Neural progenitor cell (in vitro differentiated cells): ENCODE measurements at places on chromosomes 7 and 10. TPM values are rescaled to one million over a fixed set of nuclear protein-coding genes. Genes with fewer than 3 reads are reported as not detected.

GRCh38 chr10:65952086-65952485 lies 973.8 kb upstream of the LRRTM3 start:
- H3K27me3 ChIP-seq, result no peaks in the 10 kb centered on the region
- H3K4me3 ChIP-seq, result no peak overlapping the region
- no peak overlapping the region for H3K27ac ChIP-seq
- H3K36me3 ChIP-seq, result no peaks in the 10 kb centered on the region
- no peaks in the 10 kb centered on the region for H3K4me1 ChIP-seq
- no peak for DNase-seq

Gene VWA2
- total RNA-seq, result 0.09 TPM in 1 of 2 replicates, not detected in the other

Gene NPY4R2
- total RNA-seq, result not detected in 2 replicates

Gene OPN1SW
- 0.46 TPM in 1 of 2 replicates, not detected in the other for total RNA-seq

GRCh38 chr10:127392351-127393235 lies 156.5 kb upstream of the NPS start:
- H3K27me3 ChIP-seq, result no peaks in the 10 kb centered on the region
- no peak overlapping the region for H3K4me3 ChIP-seq
- no peak for DNase-seq
- no peaks in the 10 kb centered on the region for H3K36me3 ChIP-seq
- H3K27ac ChIP-seq, result no peak overlapping the region

Gene TMEM196
- not detected in 2 replicates for total RNA-seq

Gene CYP3A4
- total RNA-seq, result not detected in 2 replicates

Gene ATOH7
- total RNA-seq, result 0.93 TPM in 1 of 2 replicates, not detected in the other

DNA sequence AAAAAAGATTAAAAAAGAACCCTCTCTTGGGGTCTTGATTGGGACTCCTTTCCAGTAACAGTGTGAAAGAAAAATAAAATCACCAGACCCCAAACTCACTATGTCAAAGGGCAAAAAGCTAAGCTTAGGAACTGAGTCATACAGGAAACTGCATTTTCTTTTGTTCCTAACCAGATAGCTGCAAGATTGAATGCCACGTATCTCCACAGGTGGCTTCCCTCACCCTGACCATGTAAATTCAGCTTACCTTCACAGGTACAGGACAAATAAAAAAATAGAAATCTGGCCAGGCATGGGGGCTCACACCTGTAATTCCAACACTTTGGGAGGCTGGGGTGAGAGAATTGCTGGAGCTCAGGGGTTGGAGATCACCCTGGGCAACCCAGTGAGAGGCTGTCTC lies 32.5 kb upstream of the EIF4H start:
- no peaks in the 10 kb centered on the region for H3K36me3 ChIP-seq
- peaks cover 11% of the 10 kb centered on the region for H3K4me1 ChIP-seq
- no peak overlapping the region for H3K4me3 ChIP-seq
- no peak for DNase-seq

Gene RAPGEF5
- 4.6 and 5.7 TPM in 2 replicates for total RNA-seq

Gene HOXA11
- not detected in 2 replicates for total RNA-seq

DNA sequence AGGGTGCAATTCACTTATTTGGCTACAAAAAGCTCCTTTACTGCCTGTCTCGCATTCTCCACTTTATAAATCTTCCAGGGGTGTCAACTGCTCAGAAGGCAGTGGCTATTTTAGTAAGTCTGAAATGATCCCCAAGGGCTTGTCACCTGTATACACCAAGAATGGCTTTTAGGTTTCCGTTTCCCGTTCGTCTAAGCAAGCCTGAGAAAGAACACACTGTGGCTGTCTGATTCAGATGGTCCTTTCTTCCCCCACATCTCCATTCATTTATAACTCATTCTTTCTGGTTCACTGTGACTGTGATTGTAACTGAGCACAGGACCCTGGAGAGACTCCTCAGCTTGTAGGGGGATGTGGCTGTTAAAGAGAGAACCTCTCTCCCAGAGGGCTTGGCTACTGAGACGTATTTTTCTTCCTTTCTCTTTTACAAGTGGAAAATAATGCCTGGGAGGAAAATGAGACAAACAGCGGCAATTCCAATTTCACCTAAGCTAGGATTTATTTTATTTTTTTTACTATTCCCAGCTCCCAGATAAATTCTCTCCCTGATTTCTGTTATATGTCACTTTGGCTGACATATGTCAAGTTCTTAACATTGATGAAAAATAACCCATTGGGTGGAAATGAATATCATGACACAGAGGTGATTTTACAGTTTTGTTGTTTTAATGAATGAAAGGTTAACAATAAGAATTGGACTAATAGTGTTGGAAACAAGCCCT lies 129.3 kb downstream of the FAM107B start:
- peaks cover 32% of the 10 kb centered on the region for H3K4me1 ChIP-seq
- H3K27me3 ChIP-seq, result no peaks in the 10 kb centered on the region
- H3K4me3 ChIP-seq, result no peak overlapping the region
- DNase-seq, result no peak
- H3K27ac ChIP-seq, result no peak overlapping the region

DNA sequence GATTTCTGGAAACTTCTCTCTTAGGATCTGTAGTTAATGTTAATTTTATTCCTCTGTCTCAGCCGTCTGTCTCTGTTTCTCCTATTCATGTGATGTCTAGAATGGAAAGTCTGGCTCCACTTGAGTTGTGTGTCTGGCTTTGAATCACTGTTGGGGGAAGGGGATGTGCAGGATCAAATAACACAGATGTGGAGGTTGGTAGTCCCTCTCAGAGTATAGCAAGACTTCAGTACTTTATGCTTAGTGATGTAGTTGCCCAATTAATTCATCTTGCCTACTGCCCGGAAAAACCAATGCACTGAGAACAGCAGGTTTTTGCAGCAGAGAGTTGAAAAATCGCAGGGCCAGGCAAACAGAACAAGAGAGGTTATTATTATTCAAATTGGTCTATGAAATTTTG lies 79.2 kb downstream of the PHTF2 start:
- no peak overlapping the region for H3K27ac ChIP-seq
- H3K4me3 ChIP-seq, result no peak overlapping the region
- no peaks in the 10 kb centered on the region for H3K4me1 ChIP-seq

GRCh38 chr10:4082861-4083260 lies 297.9 kb upstream of the KLF6 start:
- H3K4me1 ChIP-seq, result peaks cover 10% of the 10 kb centered on the region
- H3K4me3 ChIP-seq, result no peak overlapping the region
- no peak for DNase-seq
- no peak overlapping the region for H3K27ac ChIP-seq

DNA sequence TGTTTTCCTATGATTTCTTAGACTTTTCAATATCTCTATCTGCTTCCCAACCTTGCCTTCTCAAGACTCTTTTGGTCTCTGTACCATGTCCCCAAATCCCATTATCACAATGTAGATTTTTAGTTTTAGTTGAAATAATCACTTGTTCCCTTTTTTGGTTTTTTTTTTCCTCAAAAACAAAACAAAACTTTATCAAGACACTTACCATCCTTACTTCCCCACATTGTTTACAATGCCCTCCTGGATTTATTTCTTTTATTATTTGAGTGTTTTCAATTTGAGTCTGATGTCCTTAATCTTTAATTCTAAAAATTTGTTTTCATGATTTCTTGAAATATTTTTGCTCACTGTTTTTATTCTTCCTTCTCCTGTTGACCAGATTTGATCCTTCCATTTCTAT lies 112.6 kb downstream of the CPED1 start:
- no peaks in the 10 kb centered on the region for H3K27me3 ChIP-seq
- DNase-seq, result no peak
- H3K36me3 ChIP-seq, result no peaks in the 10 kb centered on the region
- no peak overlapping the region for H3K4me3 ChIP-seq
- no peak overlapping the region for H3K27ac ChIP-seq

DNA sequence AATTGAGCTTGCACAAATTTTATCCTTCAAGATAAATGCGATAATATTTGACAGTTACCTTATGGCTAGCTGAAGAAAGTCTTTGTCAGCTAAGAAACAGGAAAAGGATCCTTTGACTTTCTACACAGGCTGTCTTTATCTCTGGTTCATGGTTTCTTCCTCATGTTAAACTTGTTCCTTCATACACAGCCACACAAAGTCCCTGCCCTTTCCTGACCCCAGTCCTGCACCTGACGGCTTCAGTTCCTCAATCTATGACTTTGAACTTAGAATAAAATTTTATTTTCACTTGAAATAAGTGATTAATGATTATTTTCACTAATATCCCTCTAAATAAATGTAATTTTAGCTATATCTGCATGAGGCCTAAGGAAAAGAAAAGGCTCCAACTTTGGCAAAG lies 77.8 kb upstream of the PRSS1 start:
- no peak overlapping the region for H3K4me3 ChIP-seq
- no peaks in the 10 kb centered on the region for H3K27me3 ChIP-seq
- no peaks in the 10 kb centered on the region for H3K36me3 ChIP-seq

Gene SLC12A9
- 3.5 and 18.6 TPM in 2 replicates for total RNA-seq

Gene NME8
- total RNA-seq, result 0.34 and 9.0 TPM in 2 replicates

Gene CASTOR2
- total RNA-seq, result 11.7 and 24.9 TPM in 2 replicates

GRCh38 chr7:100077205-100077604 lies 4.3 kb downstream of the ZNF3 start:
- H3K4me1 ChIP-seq, result peaks cover 8% of the 10 kb centered on the region
- no peak for DNase-seq
- H3K36me3 ChIP-seq, result peaks cover 65% of the 10 kb centered on the region
- H3K4me3 ChIP-seq, result no peak overlapping the region
- no peaks in the 10 kb centered on the region for H3K27me3 ChIP-seq

GRCh38 chr10:133011882-133012281 lies 69.5 kb upstream of the CFAP46 start:
- H3K27me3 ChIP-seq, result no peaks in the 10 kb centered on the region
- no peak overlapping the region for H3K27ac ChIP-seq
- no peak overlapping the region for H3K4me3 ChIP-seq
- H3K36me3 ChIP-seq, result no peaks in the 10 kb centered on the region
- H3K4me1 ChIP-seq, result no peaks in the 10 kb centered on the region
- no peak for DNase-seq

Gene ARL4A
- total RNA-seq, result 36.4 and 43.5 TPM in 2 replicates

Gene REEP3
- 25.9 and 42.0 TPM in 2 replicates for total RNA-seq

Gene CTAGE8
- 0.50 and 1.8 TPM in 2 replicates for total RNA-seq

Gene UPK3B
- total RNA-seq, result 0.12 TPM in 1 of 2 replicates, not detected in the other

- no peak overlapping the region for H3K27ac ChIP-seq
- no peaks in the 10 kb centered on the region for H3K27me3 ChIP-seq
- H3K36me3 ChIP-seq, result no peaks in the 10 kb centered on the region
- H3K4me1 ChIP-seq, result no peaks in the 10 kb centered on the region
- no peak overlapping the region for H3K4me3 ChIP-seq
Measured at GRCh38 chr10:71103961-71104360, 108.4 kb upstream of the UNC5B start.

Gene GBX1
- not detected in 2 replicates for total RNA-seq

GRCh38 chr7:45715471-45716352 lies 141.5 kb downstream of the ADCY1 start:
- no peak overlapping the region for H3K27ac ChIP-seq
- no peaks in the 10 kb centered on the region for H3K36me3 ChIP-seq
- no peaks in the 10 kb centered on the region for H3K27me3 ChIP-seq
- H3K4me3 ChIP-seq, result no peak overlapping the region
- DNase-seq, result no peak

- no peaks in the 10 kb centered on the region for H3K36me3 ChIP-seq
- no peak for DNase-seq
- no peaks in the 10 kb centered on the region for H3K4me1 ChIP-seq
- H3K4me3 ChIP-seq, result no peak overlapping the region
- no peak overlapping the region for H3K27ac ChIP-seq
- H3K27me3 ChIP-seq, result no peaks in the 10 kb centered on the region
Measured at GRCh38 chr7:38463277-38464225, 167.6 kb downstream of the AMPH start.

DNA sequence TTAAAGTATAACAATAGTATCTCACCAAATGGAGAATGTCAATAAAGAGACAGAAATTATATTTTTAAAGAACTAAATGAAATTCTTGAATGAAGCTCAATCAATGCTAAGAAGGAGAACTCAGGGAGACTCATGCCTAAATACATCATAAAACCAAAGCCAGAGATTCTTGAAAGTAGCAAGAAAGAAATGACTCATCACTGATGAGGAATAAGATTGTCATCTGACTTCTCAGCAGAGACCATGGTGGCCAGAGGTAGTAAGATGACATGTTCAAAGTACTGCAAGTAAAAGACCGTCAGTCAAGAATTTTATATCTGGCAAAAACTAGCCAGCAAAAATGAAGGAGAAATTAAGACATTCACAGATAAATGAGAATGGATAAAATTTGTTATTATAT lies 399.0 kb downstream of the GRID1 start:
- no peak overlapping the region for H3K4me3 ChIP-seq
- H3K36me3 ChIP-seq, result no peaks in the 10 kb centered on the region
- H3K27me3 ChIP-seq, result no peaks in the 10 kb centered on the region
- no peak overlapping the region for H3K27ac ChIP-seq
- no peaks in the 10 kb centered on the region for H3K4me1 ChIP-seq
- DNase-seq, result no peak

Gene SMNDC1
- total RNA-seq, result 11.7 and 18.1 TPM in 2 replicates

- H3K4me1 ChIP-seq, result peaks cover 5% of the 10 kb centered on the region
- no peak overlapping the region for H3K27ac ChIP-seq
- peaks cover 47% of the 10 kb centered on the region for H3K27me3 ChIP-seq
Measured at GRCh38 chr10:42932735-42933447, 144.0 kb upstream of the RET start.

Gene RPS24
- total RNA-seq, result 3,232 and 5,646 TPM in 2 replicates

GRCh38 chr7:70071766-70072165 lies 473.5 kb downstream of the AUTS2 start:
- no peak overlapping the region for H3K4me3 ChIP-seq
- no peak overlapping the region for H3K27ac ChIP-seq
- H3K27me3 ChIP-seq, result no peaks in the 10 kb centered on the region
- no peak for DNase-seq
- no peaks in the 10 kb centered on the region for H3K36me3 ChIP-seq
- no peaks in the 10 kb centered on the region for H3K4me1 ChIP-seq

DNA sequence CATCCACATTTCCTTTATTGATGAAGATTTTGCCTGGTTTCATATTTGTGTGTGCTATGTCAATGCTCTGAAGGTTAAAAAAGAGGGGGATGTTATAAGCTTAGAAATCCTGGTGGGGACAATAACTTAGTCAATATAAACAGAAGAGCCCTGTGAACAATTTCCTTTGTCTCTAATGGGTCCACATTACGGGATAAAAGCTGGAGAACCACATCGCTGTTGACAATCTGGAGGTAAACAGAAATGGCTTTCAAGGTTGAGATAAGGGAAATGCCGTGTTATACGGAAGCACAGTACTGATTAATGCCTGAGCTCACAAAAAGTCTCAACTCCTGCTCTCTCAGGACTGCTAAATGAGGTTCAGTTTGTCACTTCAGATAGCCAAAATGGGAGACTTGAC lies 16.8 kb downstream of the ASAH2 start:
- H3K4me3 ChIP-seq, result no peak overlapping the region
- no peaks in the 10 kb centered on the region for H3K4me1 ChIP-seq
- H3K27me3 ChIP-seq, result peaks cover 19% of the 10 kb centered on the region
- DNase-seq, result no peak
- no peak overlapping the region for H3K27ac ChIP-seq

Gene TWIST1
- not detected in 2 replicates for total RNA-seq
